ENCODE measurements at places on chromosomes 2 and 18.
A peak's percentile ranks its signal among the peaks of the same experiment; 100 is the strongest.

DNA sequence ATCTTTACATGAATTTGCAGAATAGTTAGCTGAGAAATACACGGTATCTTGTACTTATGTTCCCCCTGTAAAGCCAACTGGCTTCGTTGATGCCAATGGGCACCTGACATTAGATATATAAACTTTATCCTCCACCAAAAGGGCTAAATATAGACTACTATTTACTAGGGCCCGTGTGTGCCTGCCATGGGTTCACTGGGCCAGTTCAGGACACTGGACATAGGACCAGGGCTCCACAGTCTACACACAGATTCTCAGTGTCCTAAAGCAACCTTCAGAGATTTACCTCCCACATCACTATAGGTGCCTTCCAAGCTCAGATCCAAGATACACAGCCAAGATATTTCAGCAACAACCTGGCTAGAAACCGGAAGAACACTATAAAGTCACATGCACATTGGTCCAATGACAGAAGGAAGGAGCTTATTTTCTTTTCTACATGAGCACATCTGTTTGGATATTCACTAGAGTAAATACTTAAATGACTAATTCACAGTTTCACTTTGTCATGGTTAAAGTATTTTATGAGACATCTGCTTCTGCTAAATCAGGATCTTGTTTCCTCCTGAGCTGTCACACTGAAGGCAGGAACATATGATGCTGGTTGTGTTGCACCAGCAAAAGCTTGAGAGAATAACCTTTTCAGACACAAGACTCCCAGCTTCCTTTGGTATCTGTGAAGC is 95.1 kb downstream of the MYO5B start:
- peak; percentile 42 for DNase-seq

DNA sequence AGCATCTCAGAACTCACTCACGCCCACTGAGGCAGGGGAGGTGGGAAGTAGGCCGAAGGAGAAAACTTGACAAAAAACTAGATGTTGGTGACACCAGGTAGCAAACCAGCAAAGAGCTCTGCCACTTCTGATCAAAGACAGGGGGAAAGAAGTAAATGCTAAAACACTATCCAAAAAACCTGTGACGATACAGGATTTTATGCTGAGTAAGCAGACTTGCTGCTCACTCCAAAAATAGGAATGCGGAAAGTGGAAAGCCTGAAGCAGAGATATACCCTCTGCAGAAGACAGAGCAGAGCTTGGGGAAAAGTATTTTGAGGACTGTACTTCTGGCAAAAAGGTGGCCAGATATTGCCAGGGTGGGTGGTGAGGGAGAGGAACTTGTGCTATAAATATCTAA is 73.3 kb upstream of the YPEL5 start:
- no peak for DNase-seq

DNA sequence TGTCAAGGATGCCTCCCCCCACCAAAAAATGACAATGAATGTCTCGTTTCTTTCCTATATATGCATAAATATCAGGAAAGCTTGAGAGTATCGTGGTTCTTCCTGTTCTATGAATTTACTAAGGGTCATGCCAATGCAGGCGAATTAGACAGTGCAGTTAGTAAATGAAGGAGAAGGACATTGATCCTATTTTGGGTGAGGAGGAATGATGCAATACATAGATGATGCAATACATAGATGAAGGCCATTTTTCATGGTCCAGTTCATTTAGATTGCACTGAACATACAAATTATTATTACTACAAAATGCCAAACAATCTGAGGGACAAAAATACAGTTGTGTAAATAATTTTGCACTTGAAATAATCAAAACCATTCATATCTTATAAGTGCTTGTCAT is 1265.0 kb downstream of the LRP1B start:
- DNase-seq, result no peak

DNA sequence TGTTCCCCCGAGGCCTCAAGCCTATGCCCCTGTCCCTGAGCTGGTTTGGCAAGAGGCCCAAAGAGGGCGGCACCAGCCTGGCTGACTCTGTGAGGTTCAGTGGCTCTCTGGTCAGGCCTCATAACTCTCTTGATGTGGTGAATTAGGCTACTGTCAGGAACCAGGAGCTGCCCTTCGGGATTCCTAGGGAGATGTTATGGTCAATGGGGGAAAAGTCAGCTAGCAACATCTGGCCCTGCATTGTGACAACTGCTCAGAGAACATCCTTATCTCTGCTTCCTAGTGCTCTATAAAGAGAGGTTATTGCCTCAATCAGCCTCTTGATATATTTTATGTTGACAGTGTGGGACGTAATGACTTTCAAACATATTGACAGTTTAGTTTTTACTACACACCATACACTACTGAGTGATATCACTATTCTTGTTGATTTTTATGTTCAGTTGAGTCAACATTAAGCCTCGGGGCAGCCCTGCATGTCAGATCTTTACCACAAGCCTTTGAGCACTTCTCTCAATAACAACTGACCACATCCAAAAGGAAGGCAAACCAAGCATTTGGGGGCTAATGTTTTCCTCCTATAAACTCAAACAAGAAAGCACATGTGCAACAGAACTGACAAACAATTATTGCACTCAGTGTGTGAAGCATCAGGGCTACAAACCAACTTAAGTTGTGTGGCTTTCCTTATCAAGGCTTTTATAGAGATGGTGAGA is 448.3 kb upstream of the SLC14A2 start:
- DNase-seq, result peak; percentile 70

DNA sequence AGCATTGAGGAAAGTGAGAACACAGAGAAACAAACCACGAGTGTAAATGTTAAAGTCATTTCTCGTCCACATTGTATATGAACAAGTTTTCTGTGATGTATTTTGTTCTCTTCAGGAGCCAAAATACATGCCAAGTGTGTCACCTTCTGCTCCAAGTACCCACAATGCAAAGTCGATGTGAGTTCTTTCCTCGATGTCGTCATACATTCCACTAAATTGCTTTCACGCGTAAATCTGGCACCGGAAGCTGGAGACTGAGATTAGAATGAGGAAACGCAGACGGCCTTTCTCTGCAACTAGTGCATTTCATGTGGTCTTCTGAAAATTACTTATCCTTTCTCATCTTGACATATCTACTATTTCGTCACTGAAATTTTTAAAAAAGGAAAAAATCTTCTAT is 118.5 kb upstream of the SALL3 start:
- DNase-seq, result no peak

DNA sequence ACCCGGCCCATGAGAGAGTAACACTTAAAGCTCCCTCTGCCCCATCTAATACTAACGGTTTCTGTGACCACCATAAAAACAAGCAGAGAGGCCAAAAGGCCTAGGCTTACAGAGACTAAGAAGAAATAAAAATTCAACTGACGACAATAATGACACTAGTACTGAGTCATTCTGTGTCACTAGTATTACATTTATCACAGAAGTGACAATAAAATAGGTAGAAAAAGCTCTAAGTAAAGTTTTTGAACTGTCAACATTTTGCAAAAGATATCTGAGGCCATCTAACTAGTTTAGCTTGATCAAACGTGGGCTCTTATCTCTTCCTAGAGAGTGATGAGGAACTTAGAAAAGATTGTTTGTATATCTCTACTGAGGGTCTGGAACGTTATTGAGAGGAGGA is 35.6 kb downstream of the AP1S3 start:
- no peak for DNase-seq

DNA sequence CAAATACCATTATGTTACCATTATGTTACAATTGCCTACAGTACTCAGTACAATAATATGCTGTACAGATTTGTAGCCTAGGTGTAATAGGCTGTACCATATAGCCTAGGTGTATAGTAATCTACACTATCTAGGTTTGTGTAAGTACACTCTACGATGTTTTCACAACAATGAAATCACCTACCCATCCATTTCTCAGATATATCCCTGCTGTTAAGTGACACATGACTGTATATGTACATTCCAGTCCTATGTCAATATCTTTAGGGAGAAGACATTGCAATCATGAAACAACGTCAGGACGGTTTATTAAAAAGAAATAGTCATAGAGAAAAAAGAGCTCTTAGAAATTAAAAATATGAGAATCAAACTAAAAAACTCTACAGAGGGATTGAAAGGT is 119.0 kb upstream of the CDC42EP3 start:
- DNase-seq, result no peak

- no peak for DNase-seq
Observed at GRCh38 chr2:82282111-82282882, 1977.7 kb upstream of the LRRTM1 start.

DNA sequence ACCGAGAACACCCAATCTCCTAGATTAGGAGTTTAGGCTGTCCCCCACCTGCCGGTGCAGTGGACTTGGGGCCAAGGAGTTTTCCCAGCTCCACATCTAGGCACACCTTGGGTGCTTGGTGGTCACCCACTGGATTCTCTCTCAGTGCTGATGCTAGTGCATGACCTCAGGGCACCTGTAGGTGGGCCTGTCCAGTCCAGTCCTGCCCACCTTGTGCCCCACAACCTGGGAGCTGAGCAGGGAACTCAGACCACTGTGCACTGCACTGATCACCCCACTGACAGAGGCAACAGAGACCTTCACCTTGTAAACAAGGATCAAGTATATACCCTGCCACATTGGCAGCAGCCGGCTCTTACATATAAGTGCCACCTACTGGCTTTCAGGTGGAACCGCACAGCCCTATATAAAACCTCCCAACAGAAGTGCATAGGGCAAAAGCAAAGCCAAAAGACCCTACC is 12.7 kb upstream of the CDH19 start:
- DNase-seq, result no peak

- no peak for DNase-seq
Observed at GRCh38 chr18:58087928-58088690, 44.1 kb downstream of the NEDD4L start.

- no peak for DNase-seq
Observed at GRCh38 chr2:166032361-166032760, 78.8 kb upstream of the TTC21B start.

GRCh38 chr2:224952936-224953657 is 89.2 kb downstream of the DOCK10 start:
- no peak for DNase-seq

DNA sequence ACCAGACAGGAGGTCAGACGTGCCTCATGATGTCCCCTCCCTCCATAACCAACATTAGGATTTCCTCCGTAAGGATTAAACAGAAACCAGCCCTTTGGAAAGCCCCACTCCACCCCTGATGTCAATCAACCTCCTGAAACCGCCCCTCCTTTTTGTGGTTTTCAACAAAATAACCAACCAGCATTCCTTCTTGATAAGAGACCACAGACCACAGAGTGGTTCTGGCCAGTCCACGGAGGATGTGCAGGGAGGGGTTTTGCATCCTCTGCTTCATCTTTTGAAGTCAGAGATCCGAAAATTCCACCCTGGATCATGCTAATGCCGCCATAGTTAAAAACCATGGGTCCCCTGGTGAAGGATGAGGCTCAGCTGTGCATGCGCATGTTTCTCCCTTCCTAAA is 180.0 kb upstream of the CCDC150 start:
- peak; percentile 19 for DNase-seq

- DNase-seq, result no peak
Observed at GRCh38 chr2:122681626-122682025, 926.2 kb downstream of the TSN start.

DNA sequence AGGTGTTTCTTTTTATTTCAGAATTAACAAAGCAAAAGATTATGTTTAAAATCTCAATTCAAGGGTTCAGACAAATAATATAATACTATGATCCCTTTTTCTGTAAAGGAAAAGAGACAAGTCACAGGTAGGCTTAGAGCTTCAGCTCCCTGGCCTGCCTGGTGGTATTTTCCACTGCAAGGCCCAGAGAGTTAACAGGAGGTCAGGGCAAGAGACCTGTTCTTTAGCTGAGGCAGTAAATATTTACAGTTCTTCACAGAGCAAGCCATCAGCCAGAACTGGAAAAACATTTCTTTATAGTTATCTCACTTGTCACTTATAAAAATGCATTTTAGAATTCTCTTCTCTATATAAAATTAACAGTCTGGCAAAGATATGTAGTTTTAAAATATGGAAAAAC is 70.1 kb downstream of the EPG5 start:
- no peak for DNase-seq

DNA sequence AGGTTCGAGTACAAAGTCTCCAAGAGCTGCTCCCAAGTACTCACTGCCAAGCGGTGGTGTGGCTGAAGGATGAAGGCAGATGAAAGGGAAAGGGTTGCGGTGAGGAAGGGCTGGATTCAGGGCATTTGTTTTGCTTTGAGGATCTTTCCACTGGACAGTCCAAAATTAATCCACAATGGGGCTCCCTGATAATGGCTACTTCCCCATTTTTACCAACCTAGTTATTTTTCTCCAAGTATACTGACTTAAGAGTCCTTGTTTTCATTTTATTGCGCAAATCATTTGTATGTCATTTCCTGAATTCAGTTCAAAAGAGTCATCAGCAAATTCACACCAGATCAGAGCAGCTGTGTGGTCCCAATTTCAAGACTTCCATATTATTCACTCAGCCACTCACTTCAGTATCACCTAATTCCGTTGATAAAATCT is 464 bp upstream of the SESTD1 start:
- DNase-seq, result peak; percentile 80

DNA sequence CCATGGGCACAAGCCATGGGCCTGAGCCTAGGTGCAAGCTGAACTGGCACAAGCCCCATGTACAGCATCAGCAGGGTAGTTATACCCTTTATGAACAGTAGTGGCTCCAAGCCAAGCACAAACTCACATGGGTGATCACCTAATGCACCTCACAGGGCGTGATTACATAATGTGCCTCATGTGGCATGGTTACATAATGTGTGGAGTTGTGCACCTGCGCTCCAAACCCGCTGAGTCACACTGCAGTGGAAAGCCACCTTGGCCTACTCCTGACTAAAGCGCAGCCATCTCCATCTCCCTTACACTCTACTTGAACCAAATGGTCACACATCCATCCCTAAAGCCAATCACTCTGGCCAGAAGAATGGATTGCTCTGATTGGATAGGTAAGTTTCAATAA is 279.7 kb downstream of the MBD2 start:
- DNase-seq, result no peak

- no peak for DNase-seq
Observed at GRCh38 chr2:95361216-95361980, 41.1 kb upstream of the FAHD2A start.

- DNase-seq, result no peak
Observed at GRCh38 chr2:130848526-130849210, 12.0 kb downstream of the ARHGEF4 start.

DNA sequence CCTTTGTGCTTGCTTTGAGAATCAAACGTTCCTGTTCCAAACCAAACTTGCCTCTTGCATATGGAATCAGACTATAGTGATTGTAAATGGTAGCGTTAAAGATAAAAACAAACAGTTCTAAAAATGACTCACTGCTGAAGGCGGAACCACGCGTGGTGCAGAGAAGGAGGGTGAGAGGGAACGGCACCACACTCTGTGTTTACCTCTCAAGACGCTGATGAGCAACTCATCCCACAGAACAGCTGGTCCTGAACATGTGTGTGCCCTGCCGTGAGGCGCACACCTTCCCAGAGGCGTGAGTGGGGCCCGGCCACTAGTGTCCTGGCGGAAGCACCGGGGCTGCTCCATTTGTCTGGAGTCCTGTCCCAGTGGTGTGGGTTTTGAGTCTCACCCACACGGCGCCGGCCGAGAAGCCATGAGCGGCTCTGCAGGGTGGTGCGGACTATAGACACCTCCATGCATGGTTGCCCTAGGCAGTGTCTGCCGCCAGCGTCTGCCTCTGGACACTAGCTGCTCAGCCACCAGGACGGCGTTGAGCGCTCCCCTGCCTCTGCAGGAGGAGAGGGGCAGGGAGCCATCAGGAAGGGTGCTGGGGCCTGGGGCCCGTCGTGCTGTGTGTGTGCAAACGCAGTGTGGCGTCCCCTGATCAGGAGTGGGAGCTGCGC is 52.1 kb downstream of the NFATC1 start:
- DNase-seq, result no peak

GRCh38 chr2:9919512-9919911 is 32.0 kb upstream of the GRHL1 start:
- DNase-seq, result no peak
